ENCODE measurements at places on chromosomes 7 and 10.

DNA sequence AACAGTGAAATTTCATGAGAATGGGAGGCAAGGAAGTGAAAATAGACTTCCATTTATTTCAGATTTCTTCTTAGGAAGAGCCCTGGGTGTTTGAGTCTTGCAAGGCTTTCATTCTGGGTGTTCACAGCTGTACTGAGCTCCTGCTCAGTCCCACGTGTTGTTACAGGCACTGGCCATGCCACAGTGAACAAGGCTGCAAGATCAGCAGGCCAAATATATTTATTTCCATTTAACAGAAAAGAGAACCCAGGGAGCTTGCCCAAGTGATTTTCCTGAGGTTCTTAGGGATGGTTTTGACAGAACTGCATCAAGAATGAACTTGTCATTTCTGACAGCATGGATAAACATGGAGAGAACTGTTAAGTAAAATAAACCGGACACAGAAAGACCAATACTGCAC is 54.5 kb upstream of the CD36 start:
- no peak for DNase-seq

- peak; percentile 71 for DNase-seq
Observed at GRCh38 chr10:96339956-96340904, 18.6 kb downstream of the OPALIN start.

DNA sequence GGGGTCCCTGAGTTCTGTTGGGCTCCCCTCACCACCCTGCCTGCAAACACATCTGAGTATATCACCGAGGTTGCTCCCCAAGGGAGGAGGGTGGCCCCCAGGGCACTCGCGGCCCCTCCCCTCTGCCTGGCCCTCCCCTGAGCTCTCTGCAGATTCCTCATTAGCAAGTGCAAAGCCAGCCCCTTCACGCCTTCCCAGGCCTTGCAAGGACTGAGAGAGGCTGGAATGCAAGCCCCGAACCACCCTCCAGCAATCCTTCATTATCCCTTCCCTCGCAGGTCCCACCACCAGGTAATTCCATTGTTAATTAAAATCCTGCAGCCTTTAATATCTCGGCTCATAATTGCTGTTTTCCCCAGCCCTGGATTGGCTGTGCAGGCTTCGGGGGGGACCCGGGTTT is 35.3 kb upstream of the MYL10 start:
- DNase-seq, result no peak

DNA sequence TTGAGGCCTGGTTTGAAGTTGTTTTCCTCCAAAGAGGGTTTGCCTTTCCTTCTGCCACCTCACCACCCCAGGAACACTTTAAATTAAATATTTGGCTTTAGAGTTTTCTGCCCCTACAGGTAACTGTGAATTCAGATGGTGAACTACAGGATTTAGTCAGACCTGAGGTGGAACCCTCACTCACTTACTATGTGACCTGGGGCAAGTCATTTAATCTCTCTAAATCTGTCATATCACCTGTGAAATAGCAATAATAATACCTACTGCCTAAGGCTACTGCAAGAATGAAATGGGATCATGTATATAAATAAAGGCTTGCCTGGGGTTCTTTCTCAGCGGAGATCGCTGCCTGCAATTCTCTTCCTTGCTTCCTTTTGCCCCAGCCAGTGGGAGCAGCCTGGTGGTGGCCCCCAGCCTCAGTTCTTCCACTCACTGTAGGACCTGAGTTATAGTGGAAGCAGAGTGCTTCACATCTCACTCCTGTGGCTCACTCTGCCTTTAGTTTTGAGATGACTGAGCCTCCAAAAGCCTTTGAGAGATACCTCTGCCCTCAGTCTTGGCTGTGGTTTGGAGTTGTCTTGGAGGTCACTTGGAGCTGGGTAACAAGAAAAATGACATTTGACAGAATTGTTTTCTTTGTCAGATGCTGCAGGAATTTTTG is 6.1 kb upstream of the ANKRD2 start:
- DNase-seq, result no peak

- DNase-seq, result no peak
Observed at GRCh38 chr10:34845070-34845469, 30.0 kb upstream of the PARD3 start.

DNA sequence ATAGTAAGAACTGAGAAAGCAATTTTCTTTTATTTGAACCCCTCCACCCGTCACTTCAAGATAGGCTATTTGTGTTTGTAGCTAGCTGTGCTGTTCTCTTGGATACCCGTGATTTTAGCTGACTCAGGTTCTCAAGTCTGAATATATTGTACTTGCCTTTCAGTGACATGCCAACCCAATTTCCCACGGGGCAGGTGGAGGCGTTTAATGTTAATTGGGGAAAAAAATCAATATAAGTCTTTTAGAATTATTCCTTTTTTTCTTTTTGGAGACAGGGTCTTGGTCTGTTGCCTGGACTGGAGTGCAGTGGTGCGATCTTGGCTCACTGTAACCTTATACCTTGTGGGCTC is 36.4 kb downstream of the ZRANB1 start:
- DNase-seq, result no peak

DNA sequence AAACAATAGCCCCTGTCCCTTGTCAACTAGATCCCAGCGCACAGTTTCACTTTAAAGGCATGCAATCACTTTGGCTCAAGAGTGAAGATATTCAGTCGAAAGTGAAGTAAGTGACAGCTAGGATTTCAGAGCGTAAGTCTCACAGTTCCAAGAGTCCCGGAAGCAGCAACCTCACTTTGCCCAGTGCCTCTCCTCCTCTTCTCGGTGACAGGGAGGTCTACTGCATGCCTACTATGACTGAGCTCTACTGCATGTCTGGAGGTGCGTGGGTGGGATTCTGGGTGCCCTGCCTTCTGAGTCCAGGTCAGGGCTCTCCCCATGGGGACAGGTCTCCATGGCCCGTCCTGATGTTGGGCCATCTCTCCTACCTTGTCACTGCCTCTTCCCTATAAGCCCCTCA is 17.0 kb downstream of the PRKCQ start:
- DNase-seq, result no peak

DNA sequence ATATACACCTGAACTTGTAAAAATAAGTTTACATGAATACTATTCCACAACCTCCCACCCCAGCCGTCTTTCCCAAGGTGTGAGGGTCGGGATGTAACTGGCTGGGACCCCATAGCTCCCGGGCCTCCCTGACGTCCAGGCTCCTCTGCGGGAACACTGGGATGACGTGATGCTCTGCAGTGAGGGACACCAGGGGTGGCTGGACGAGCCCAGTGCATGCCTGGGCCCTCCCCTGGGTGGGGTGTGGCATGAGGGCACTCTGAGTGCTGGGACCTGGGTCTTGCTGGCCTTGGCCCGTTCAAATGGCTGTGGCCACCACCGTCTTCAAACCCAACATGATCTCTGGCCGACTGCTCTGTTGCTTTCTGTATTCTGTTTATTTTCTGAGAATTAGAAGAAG is 182.4 kb downstream of the DNAJB6 start:
- no peak for DNase-seq
